ENCODE measurements at places on chromosomes 12 and 14.

GRCh38 chr14:60722107-60722356, 2.1 kb downstream of the SIX4 start:
- DNase-seq, result no peak
- H3K36me3 ChIP-seq, result no peaks in the 10 kb centered on the region
- H3K27ac ChIP-seq, result no peak overlapping the region
- H3K4me3 ChIP-seq, result peak overlapping the region; percentile 53
- peaks cover 27% of the 10 kb centered on the region for H3K27me3 ChIP-seq

GRCh38 chr12:61267474-61267873, 992.7 kb upstream of the USP15 start:
- H3K4me1 ChIP-seq, result no peaks in the 10 kb centered on the region
- no peak overlapping the region for H3K27ac ChIP-seq
- no peak for DNase-seq
- no peaks in the 10 kb centered on the region for H3K27me3 ChIP-seq
- no peaks in the 10 kb centered on the region for H3K36me3 ChIP-seq

GRCh38 chr12:65121049-65121955, at the start of gene WIF1:
Gene WIF1, minus strand, starts transcription at chr12:65121305. Its CDS starts 114 bp downstream, at chr12:65121191.
- peaks cover 6% of the 10 kb centered on the region for H3K27me3 ChIP-seq
- peak within 1 kb of the TSS; percentile 22 for H3K4me3 ChIP-seq
- no peaks in the 10 kb centered on the region for H3K36me3 ChIP-seq
- no peak within 1 kb of the TSS for H3K27ac ChIP-seq
- H3K4me1 ChIP-seq, result no peaks in the 10 kb centered on the region

- DNase-seq, result peak; percentile 28
- no peaks in the 10 kb centered on the region for H3K27me3 ChIP-seq
- H3K4me3 ChIP-seq, result peak overlapping the region; percentile 67
- H3K27ac ChIP-seq, result peak overlapping the region; percentile 83
- peaks cover 69% of the 10 kb centered on the region for H3K4me1 ChIP-seq
Observed at GRCh38 chr12:51390891-51391282, 319 bp downstream of the GALNT6 start.

All from naive thymus-derived CD4-positive, alpha-beta T cell (primary cell).